Esophagus muscularis mucosa (tissue), 4 donors: ENCODE measurements at places on chromosomes 6 and 20. TPM values are rescaled to one million over a fixed set of nuclear protein-coding genes. Genes with fewer than 3 reads are reported as not detected.
A peak's percentile ranks its signal among the peaks of the same experiment; 100 is the strongest.

- H3K4me1 ChIP-seq = no peaks in the 10 kb centered on the region
- no peak overlapping the region for H3K4me3 ChIP-seq
- no peak for DNase-seq
- no peaks in the 10 kb centered on the region for H3K36me3 ChIP-seq
- no peaks in the 10 kb centered on the region for H3K27me3 ChIP-seq
Measured at GRCh38 chr6:56023829-56024228, 148.4 kb upstream of the BMP5 start.

Gene F13A1
- 173 TPM for total RNA-seq

DNA sequence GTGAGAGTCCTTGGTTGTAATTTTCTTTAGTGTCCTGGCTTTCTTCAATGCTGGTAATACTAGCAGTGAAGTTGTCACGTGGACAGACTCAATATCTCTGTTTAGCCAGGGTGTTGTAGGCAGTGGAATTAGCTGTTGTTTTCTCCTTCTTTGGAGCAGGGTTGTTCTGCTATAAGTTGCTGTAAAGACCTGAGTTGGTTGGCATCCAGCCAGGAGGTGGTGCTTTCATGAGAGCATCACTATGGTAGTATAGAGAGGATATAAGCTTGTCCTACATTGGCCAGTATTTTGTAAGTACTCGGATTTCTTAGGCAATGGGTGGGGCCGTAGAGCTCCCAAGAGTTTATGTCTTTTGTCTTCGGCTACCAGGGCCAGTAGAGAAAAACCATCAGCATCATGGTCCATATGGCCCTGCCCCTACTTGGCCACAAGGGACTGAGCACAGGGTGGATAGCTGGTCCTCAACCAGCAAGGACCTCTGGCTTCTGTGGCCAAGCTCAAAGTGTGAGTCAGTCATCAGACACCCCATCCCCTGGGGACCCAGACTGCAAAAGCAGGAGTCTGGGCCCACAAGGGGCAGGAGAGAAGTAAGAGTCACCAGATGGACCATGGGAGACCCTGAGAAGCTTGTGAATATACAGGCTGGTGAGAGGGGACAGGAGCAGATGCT lies 127.9 kb upstream of the NXT1 start:
- DNase-seq = peak; percentile 78
- no peak overlapping the region for H3K4me3 ChIP-seq
- peaks cover 3% of the 10 kb centered on the region for H3K4me1 ChIP-seq
- H3K27me3 ChIP-seq = no peaks in the 10 kb centered on the region
- H3K36me3 ChIP-seq = no peaks in the 10 kb centered on the region

DNA sequence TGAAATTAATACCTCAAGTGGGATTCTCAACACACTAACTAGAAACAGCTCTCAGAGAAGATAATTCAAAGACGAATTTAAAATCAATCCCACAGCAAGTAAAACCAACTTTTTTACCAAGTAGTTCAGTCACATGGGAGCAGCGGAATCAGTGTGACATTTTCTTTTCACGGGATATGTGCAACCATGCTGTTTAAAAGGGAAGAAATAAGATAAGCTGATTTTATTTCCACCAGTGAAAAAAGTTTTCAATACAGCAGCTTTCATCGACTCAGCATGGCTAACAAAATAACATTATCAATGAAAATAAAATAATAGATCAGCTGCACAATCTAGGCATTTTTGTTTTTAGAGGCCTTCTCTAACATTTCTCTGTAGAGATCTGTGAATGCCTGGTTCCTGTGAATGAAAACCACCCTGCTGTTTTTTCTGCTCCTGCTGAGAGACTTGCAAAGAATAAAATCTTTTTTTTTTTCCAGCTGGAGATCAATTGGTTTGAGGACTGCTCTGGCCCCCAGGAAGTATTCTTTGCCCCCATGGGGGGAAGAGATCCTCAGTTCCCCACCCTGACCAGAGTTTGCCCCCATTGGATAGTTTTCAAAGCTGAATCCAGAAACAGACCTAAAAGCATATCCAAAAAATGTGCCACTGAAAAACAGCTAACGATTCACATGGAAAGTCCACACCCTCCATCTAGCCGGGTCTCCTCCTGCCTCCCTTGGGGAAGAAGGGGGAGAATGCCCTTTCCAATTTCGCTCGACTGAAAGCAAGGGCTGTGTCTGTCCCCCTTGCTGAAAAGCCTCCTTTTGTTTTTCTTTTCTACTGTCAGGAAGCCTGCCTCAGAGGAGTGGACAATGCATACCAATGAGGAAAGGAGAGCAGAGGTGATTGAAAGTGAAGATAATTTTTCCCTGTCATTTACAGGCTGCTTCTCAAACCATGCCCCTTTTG lies 317.6 kb downstream of the PRKN start:
- H3K27me3 ChIP-seq = no peaks in the 10 kb centered on the region
- no peaks in the 10 kb centered on the region for H3K36me3 ChIP-seq
- no peak for DNase-seq
- no peaks in the 10 kb centered on the region for H3K4me1 ChIP-seq

DNA sequence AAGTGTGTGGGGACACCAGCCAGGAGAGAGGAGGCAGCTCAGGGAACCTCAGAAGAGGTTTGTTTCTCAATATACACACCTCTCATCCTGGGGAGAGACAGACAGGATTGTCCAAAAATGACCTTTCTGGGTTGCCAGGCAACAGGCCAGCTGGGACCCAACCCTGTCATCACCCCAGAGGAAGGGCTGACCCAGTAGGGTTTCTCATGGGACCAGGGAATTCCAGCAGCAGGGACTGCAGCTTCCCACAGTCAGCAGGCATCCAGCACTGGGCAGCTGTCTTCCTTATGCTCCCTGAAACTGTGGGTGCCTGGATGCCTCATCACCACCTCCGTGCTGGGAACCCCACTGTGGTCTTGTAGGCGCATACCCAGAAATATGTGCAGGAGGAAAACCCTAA lies 1.3 kb downstream of the C20orf202 start:
- H3K36me3 ChIP-seq = no peaks in the 10 kb centered on the region
- no peaks in the 10 kb centered on the region for H3K27me3 ChIP-seq
- DNase-seq = no peak
- H3K4me1 ChIP-seq = no peaks in the 10 kb centered on the region
- H3K27ac ChIP-seq = no peak overlapping the region

Gene LAMA4
- total RNA-seq = 271 TPM

Gene GNMT
- total RNA-seq = not detected

GRCh38 chr20:23032750-23033078 lies 2.4 kb upstream of the SSTR4 start:
- no peak for DNase-seq
- H3K4me3 ChIP-seq = no peak overlapping the region
- H3K27ac ChIP-seq = no peak overlapping the region

Gene GNAS-AS1
- not detected for total RNA-seq

DNA sequence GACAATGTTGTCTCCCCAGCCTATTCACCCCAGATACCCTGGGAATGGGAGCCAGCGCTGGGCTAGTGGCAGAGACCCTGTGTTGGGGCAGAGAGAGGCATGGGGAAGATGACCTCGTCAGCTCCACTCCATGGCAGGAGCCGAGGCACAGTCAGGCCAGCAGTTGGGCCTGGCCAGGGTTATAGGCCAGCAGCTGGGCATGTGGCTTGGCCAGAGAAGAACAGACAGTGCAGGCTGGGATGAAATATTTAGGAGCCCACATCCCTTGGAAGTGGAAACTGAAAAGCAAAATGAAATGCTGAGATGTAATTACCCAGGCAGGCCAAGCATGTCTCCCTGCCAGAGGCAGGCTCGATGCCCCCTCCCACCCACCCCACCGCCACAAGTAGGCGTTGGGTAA lies 70.0 kb downstream of the GRM4 start:
- no peak overlapping the region for H3K4me3 ChIP-seq
- H3K36me3 ChIP-seq = no peaks in the 10 kb centered on the region
- no peak overlapping the region for H3K27ac ChIP-seq
- no peaks in the 10 kb centered on the region for H3K4me1 ChIP-seq
- no peak for DNase-seq

DNA sequence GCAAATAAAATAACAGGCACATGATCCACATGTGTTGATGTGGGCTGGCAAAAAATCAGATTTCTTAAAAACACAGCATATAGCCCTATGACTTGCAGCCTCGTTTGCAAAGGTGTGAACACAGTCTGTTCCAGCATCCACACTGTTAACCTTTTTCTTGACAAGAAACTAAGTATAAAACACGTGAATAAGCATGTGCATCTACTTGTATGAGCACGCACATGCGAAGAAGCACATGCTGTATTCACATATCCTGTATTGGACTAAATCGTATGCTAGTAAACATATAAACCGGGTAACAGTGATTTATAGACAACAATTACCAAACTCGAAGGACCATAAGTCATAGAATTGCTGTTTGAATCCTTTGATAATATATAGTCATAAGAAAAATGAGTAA lies 218.7 kb downstream of the HDGFL1 start:
- H3K27me3 ChIP-seq = no peaks in the 10 kb centered on the region
- no peaks in the 10 kb centered on the region for H3K36me3 ChIP-seq
- peaks cover 12% of the 10 kb centered on the region for H3K4me1 ChIP-seq
- H3K27ac ChIP-seq = no peak overlapping the region
- DNase-seq = no peak

Gene SLC17A1
- not detected for total RNA-seq

Gene CLVS2
- total RNA-seq = under 0.01 TPM

DNA sequence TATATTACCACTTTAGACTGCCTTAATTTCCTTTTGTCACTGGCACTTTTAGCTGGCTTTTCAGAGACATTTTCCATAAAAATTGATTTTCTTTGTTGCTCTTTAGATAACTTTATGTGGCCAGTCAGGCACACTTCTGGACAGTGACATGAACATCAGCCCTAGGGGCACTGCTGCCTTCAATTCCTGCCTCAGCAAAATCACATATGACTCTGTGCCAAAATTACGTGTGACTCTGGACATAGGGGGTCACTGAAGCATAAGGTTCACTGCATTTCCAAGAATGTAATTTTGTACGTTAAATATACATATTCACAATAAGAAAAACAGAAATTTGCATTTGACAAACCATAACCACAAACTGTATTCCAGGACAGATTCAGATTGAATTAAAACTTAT lies 66.5 kb downstream of the ESF1 start:
- H3K4me1 ChIP-seq = no peaks in the 10 kb centered on the region
- H3K36me3 ChIP-seq = peaks cover 16% of the 10 kb centered on the region
- no peaks in the 10 kb centered on the region for H3K27me3 ChIP-seq
- no peak for DNase-seq
- no peak overlapping the region for H3K27ac ChIP-seq

DNA sequence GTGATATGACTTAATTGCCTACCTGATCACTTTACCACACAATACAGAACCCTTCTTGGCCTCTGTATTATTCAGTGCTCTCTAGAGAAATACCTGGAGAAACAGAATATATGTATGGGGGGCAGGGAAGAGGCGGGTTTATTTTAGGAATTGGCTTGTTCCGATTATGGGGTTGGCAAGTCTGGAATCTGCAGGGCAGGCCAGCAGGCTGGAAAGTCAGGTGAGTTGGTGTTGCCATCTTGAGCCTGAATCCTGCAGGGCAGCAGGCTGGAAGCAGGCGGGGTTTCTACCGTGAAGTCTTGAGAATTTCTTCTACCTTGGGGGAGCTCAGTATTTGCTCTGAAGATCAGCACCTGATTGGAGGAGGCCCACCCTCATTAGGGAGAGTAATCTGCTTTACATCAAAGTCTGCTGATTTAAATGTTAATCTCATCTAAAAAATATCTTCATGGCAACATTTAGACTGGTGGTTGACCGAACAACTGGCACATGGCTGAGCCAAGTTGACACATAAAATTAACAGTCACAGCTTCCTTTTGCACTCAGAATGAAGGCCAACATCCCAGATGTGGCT lies 193.9 kb downstream of the ZDHHC14 start:
- no peaks in the 10 kb centered on the region for H3K36me3 ChIP-seq
- no peak overlapping the region for H3K4me3 ChIP-seq
- H3K27me3 ChIP-seq = no peaks in the 10 kb centered on the region
- no peak overlapping the region for H3K27ac ChIP-seq

DNA sequence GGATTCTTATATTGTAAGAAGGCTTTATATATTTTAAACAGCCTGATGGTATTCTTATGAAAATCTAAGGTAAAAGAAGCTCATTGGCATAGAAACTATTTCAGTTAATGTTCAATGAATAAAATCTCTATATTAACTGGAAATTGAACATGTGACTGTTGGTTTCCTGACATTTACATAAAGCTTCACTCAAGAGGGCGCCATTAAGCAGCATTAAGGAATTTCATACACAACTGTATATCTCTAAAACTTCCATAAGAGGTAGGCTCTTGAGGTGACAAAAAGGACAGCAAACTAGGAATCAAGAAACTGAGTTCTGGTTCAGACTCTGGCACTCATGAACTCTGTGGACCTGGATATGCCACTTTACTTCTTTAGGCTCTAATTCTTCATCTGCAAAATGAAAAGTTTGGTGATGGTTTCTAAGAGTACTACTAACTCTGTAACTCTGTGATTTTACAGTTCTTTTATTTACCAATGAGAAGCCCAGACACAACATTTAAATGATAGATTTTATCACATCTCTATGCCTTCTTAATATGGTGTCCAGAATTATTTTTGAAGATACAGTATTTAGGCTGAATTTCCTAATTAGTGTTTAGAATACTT lies 147.5 kb downstream of the FLRT3 start:
- H3K27ac ChIP-seq = no peak overlapping the region
- H3K4me1 ChIP-seq = no peaks in the 10 kb centered on the region
- no peaks in the 10 kb centered on the region for H3K27me3 ChIP-seq
- DNase-seq = no peak
- no peak overlapping the region for H3K4me3 ChIP-seq
- H3K36me3 ChIP-seq = no peaks in the 10 kb centered on the region

Gene LY6G5C
- not detected for total RNA-seq

DNA sequence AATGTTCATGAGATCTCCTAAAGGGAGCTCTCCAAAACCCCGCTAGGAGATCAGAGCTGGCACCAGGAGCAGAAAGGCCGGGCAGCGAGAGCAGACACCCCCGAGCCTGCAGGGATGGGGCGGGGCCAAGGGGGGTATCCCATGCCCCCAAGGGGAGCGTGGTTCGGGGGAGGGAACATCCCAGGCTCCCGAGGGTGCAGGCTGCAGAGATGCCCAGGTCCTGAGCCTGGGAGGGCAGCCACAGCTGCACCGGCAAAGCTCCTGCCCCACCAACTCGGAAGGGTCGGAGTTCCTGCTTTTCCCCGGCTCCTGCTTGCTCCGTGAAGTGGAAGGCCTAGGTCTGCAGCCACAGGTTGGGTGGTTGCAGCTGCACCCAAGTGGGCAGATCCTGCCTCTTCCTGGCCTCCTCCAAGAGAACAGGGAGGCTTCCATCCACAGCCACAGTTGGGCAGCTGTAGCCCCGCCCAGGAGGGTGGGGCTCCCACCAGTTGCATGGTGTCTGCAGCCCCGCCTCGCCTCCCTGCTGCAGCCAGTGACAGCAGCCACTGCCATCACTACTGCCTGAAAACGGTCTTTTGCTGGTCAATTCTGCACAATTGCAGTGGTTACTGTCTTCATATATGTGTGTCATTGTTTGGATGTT lies 13.4 kb upstream of the GMNN start:
- no peak overlapping the region for H3K4me3 ChIP-seq
- DNase-seq = no peak
- no peaks in the 10 kb centered on the region for H3K36me3 ChIP-seq
- H3K4me1 ChIP-seq = no peaks in the 10 kb centered on the region
- no peak overlapping the region for H3K27ac ChIP-seq

- H3K4me1 ChIP-seq = peaks cover 18% of the 10 kb centered on the region
- no peak for DNase-seq
- H3K4me3 ChIP-seq = no peak overlapping the region
- no peaks in the 10 kb centered on the region for H3K36me3 ChIP-seq
Measured at GRCh38 chr6:3341467-3341866, 82.7 kb downstream of the PSMG4 start.

- H3K36me3 ChIP-seq = peaks cover 31% of the 10 kb centered on the region
- no peak overlapping the region for H3K27ac ChIP-seq
- DNase-seq = no peak
- H3K4me1 ChIP-seq = no peaks in the 10 kb centered on the region
Measured at GRCh38 chr6:85620308-85620707, 22.4 kb downstream of the SYNCRIP start.

Gene IMPG1
- not detected for total RNA-seq
